ENCODE measurements at places on chromosomes 6 and 20.

DNA sequence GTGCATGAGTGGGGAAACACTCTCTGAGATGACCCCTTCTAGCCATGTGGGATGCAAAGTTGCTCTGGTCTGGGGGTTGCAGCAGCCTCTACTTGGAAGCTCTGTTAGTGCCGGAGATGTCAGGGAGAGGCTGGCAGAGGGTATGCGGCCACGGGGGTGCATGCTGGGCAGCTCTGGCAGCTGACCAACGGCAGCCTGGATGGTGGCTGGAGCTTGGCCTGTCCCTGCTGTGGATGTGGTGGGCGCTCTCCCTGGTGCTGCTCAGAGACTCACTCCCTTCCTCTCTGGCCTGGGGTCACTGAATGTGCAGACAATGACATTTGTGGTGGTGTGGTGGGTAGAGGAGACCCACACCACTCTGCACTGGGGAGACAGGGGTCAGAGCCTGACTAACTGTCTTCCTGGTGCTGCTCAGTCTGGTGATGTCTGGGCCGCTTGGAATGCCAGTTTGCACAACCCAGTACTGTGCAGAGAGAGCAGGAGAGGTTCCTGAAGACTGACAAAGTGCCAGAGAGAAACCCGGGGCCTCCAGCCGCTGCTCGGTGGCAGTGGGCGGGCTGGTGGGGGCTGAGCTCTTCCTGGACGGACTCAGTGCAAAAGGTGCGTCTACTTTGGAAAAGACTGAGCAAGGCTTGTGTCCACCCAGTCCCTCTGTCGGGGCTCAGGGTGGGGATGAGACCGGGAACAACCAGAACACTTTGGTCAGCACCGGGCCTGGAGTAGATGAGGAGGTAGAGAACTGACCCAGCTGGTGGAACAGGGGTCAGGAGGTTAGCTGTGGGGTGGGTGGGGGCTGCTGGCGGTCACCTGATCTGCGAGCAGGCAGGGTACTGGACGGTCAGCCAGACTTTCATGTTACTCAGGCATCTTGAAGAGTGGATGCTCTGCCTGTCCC, 2.7 kb downstream of the MYT1 start:
- DNase-seq = no peak

GRCh38 chr6:148746363-148747144, at the start of gene UST:
Gene UST (plus strand): TSS chr6:148747030. CDS start chr6:148747431, 401 bp downstream.
- peak; percentile 83 for DNase-seq

- no peak for DNase-seq
These were observed 32.1 kb downstream of the KIAA1755 start for GRCh38 chr20:38228436-38228835.

DNA sequence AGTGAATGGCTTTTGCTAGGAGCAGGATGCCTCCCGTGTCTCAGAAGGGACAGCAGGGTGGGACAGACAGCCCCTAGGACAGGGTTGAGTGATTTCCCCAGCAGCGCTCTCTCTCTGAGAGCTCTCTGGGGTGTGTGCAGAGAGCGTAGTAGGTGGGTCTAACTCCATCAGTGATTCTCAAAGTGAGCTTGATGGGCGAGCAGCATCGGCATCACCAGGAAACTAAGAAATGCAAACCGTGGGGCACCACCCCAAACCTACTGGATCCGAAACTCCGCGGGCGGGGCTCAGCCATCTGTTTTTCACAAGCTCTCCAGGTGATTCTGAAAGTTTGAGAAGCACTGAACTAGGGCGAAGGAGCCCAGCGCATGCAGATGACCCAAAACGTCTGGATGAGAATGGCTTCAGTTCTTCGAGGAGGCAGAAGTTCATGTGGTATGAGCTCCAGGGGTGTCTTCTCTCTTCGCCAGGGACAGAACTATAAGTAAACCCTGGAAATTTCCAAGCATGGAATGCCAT, 119.6 kb upstream of the RNF24 start:
- DNase-seq = no peak

- DNase-seq = peak; percentile 65
These were observed 13.9 kb upstream of the ATG5 start for GRCh38 chr6:106339334-106340029.

- no peak for DNase-seq
These were observed 140.7 kb downstream of the SMOC2 start for GRCh38 chr6:168581706-168582105.

GRCh38 chr6:5457041-5457440, 195.7 kb downstream of the FARS2 start:
- DNase-seq = no peak

DNA sequence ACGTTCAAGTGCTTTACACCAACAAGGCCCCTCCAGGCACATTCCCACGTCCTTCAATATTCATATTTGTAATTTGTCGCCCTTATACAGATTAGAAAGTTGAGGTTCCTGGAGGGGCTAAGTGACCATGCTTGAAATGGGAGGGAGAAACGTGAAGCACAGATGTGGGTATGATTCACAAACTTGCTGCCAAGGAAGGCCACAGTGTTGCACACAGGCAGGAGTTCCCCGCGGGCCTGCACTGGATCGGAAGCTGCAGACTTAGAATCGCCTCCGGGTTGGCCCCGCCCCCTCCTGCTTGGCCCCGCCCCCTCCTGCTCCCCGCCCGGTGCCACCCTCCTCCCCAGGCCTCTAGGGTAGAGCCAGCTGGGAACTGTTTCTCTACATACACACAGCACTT, 58.2 kb upstream of the QKI start:
- DNase-seq = no peak

GRCh38 chr6:142765306-142765705, 179.7 kb downstream of the HIVEP2 start:
- DNase-seq = no peak

- no peak for DNase-seq
These were observed 3.2 kb upstream of the ATP5F1E start for GRCh38 chr20:59035381-59035780.

DNA sequence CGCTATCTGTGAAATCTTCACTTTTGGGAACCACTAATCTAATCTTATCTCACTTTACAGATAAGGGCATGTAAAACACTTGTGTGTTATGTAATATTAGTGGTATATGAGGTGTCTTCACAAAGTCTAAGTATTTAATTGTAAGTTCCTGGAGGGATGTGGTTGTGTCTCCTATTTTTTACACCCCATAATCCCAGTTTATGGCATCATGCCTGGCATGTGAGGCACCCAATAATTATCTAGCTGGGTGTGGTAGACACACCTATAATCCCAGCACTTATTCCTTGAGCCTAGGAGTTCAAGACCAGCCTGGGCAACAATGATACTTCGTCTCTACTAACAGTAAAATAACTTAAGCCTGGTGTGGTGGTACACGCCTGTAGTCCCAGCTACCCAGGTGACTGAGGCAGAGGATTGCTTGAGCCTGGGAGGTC, 16.5 kb upstream of the TBCC start:
- DNase-seq = no peak

- peak; percentile 59 for DNase-seq
These were observed 396.1 kb downstream of the PLCB1 start for GRCh38 chr20:8527998-8528723.

GRCh38 chr6:79797912-79798311, 149.4 kb downstream of the ELOVL4 start:
- DNase-seq = no peak

- no peak for DNase-seq
These were observed 24.9 kb downstream of the CITED2 start for GRCh38 chr6:139349464-139350020.

GRCh38 chr6:124567401-124567800, 394.8 kb upstream of the RNF217 start:
- no peak for DNase-seq

DNA sequence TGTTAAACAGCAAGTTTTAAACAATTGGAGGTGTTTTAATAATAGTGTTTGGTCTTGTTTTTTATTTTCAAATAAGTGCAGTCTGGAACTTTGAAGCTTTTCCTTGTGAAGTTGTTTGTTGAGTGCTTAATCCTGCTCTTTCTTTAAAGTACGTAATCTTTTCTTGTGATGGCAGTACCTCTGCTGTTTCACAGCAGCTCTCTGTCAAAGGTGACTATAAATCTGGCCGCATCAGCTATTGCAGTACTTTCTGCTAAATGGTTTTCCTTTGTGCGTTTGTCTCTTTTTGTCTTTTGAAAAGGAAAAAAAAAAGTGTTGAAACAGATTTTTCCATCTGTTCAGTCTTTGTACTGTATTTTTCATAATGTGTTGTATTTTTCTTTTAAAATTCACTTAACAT, 12.7 kb downstream of the STXBP5 start:
- DNase-seq = no peak

DNA sequence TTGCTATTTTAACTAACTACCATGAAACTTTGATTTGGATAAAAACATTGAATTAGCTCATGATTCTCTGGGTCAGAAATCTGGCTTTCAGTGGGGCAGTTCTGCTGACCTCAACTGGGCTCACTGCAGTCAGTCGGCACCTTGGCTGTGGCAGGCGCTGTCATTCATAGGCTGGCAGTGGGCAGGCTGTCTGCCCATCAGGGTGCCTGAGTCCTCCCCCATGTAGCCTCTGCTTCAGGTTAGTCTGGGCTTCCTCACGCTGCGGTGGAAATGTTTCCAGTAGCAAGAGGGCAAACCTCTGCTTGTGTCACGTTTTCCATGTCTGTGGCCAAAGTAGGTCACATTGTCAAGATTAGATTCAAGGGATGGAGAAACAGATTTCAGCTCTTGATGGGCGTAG, 251.0 kb upstream of the TCF21 start:
- no peak for DNase-seq

- no peak for DNase-seq
These were observed 508.4 kb upstream of the GJE1 start for GRCh38 chr6:141624301-141624700.

DNA sequence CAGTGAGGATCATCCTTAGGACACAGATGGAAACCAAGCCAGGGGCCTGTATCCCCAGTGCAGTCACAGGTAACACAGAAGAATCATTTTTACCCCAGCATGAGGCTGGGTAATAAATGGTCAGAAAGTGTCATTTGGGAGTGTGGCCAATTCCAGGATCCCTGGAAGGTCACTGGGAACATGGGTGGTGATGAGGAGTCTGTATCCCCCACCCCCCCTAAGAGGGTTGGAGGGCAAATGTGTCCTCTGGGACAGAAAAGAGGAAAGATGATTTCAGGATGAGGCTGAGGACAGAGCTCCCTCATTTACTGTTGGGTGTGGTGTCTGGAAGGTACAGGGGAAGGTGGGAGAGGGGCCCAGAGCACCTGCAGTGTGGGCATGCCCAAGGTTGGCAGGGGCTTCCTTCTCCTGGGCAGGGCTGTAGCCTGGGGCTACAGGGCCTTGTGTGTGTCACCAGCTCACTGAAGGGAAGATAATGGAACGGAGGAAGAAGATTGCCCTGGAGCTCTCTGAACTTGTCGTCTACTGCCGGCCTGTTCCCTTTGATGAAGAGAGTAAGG, 34.5 kb downstream of the PLCG1 start:
- no peak for DNase-seq

DNA sequence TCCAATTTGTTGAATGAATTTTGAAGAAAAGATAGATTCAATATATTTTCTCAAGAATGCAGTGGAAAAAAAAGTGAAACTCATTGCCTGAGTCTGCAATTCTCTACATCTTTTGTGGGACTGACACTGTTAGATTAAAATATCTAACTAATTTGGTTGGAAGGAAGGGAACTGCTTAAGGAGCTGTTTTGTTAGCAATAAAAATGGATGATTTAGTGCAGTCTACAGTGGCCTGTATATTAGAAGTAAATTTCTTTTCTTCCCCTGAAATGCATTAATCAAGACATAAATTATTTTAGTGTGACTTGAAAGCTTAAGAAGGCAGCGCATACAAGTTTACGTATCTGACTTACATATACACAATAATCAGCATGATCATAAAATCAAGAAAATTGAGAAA, 1332.6 kb downstream of the EPHA7 start:
- no peak for DNase-seq

DNA sequence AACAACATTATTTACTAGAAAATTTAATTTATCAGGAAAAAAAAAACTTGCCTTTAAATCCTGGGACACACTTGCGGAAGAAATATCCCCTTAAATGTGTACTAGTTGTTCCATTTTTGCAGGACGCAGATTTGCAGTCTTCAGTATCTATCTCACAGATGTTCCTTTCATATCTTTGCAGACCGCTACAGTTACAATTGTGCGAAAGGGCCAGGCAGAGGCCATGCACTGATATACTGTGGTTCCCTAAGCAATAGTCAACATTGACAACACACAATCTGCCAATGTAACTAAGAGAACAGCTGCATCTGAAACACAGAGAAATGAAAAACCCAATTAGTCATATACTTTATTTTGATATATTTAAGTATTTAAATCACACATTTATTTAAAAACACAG, 411.2 kb downstream of the EYS start:
- no peak for DNase-seq

DNA sequence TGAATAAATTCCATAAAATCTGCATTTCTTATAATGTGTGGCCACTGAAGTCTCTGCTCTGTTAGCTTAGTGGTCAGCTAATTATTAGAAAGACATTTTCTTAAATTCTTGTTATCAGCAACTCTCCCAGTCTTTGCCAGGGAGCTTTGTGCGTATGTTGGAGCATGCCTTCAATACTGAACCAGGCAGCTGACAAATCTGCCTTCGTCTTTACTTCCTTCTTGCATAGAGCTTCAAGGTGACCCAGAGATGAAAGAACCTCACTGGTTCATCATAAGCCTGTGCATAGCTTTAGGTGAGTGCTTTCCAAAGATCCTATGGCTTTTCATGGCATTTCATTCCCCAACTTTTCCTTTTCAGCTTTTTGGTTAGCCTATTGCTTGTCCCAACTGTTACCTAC, 43.0 kb upstream of the NELFCD start:
- no peak for DNase-seq

GRCh38 chr6:142902636-142903053, 42.3 kb downstream of the HIVEP2 start:
- DNase-seq = no peak

Data from OCI-LY7 (cell line).